ENCODE measurements at places on chromosomes 5 and 9. TPM values are rescaled to one million over a fixed set of nuclear protein-coding genes. Genes with fewer than 3 reads are reported as not detected.

IL9 gene
- not detected for polyA plus RNA-seq

DBH gene
- 0.05 TPM for polyA plus RNA-seq

PCDH12 gene
- 3.0 TPM for polyA plus RNA-seq

PCDHB16 gene
- 1.3 TPM for polyA plus RNA-seq

HEMGN gene
- not detected for polyA plus RNA-seq
